ENCODE measurements at places on chromosomes 3 and 15. TPM values are rescaled to one million over a fixed set of nuclear protein-coding genes. Genes with fewer than 3 reads are reported as not detected.

GRCh38 chr15:68493629-68494028 is 61.7 kb upstream of the ITGA11 start:
- no peak for DNase-seq

SLC28A1 gene
- total RNA-seq = not detected

PPP1R14D gene
- total RNA-seq = not detected

ACAN gene
- total RNA-seq = 0.97 TPM

MUC4 gene
- total RNA-seq = not detected

DNA sequence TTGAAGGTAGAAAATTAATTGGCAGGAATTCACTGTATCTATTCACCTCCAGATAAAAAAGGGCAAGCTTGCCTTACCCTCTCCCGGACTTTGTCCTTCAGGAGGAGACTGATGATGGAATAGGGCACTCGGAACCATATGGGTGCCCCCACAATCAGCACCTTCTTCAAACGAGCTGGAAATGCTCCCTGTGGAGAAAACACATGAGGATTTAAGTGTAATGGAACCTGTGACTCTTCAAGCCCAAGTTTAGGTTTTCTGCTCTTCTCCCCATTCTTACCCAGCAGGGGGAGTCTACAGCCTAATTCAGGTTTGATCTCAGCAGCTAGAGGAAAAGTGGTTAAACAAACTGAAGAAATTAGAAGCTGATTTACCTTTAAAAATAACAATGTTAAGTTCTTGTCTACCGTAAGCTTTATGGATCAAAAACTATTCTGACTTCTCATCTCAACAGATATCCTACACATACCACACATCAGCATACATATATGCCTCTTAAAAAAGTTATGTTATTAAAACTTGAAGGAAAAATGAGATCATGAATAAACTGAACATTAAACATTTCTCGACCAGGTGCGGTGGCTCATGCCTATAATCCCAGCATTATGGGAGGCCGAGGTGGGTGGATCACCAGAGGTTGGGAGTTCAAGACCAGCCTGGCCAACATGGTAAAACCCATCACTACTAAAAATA is 57.5 kb upstream of the SIN3A start:
- no peak for DNase-seq

- no peak for DNase-seq
Observed at GRCh38 chr3:105899516-105899915, 30.7 kb upstream of the CBLB start.

DNA sequence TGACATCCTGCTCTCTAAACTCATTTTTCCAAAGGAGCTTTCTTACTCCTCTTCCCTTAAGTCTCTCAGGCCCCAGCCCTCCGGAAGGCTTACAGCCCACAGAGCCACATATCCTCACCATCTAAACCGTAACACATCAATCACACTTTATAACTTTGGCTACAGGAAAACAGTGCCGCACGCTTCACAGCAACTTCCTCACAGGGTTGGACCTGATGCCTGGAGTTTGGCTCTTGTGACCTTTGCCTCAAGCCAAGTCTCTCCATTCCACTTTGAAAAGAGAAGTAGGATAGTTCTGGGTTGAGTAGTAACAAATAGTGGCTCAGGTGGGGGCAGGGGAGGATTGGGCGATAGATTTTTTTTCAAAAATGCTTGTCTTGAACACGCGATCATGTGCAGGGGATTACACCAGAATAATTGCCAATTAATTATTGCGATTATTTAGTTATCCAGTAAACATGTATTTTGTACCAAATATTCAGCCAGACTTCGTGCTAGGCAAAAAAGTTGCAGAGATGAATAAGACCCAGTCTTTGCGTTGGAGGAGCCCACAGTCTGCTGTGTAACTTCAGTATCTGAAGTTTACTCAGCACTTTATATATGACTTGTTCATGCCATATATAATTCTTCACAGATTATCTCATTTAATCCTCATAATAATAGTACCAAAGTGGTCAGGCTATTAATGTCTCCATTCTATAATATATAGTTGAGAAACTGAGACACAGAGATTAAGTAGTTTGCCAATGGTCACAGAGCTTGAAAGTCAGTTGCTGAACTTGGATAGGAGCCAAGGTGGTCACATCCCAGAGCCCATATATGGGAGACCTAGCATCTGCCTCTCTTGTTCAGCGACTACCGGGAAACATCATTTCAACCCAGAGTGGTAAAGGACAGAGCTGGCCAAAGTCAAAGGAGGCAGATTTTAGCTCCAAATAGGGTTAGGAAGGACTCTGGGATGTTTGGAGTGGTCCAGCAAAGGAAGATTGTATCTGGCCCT is 2.4 kb upstream of the ETV5 start:
- no peak for DNase-seq

DNA sequence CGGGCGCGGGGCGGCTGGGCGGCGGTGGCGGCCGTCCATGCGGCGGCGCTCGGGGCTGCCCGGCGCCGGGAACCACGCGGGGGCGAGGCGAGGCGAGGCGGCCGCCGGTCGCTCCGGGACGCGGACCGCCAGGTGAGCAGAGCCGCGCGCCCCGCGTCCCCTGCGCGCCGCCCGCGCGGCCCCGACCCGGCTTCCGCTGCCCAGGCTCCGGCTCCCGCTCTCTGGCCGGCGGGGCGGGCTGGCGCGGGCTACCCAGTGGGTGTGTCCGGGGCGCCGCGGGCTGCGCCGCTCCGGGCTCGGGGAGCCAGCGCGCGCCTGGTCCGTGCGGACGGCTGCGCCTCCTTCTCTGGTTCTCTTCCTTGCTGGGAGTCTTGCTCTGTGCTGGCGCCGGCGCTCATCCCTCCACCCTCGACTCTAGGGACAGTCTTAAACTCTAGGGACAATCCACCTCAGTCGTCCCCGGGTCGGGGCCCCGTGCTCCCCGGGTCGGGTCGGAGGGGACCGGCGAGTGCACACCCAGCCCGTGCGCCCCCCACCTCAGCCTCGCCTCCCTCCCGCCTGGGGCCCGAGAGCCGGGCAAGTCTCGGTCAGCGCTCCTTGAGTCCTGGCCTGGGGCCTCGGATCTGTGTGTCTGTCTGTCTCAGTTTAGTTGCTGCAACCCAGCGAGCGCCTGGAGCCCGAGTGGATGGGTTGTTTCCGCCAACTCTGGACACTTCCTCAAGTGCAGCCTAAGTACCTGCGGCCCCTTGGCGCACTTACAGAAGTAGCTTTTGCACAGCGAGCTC is 488 bp downstream of the THSD4 start:
- no peak for DNase-seq

FAIM gene
- 2.6 TPM for total RNA-seq

USP3 gene
- total RNA-seq = 121 TPM

CASR gene
- 4.3 TPM for total RNA-seq

DNA sequence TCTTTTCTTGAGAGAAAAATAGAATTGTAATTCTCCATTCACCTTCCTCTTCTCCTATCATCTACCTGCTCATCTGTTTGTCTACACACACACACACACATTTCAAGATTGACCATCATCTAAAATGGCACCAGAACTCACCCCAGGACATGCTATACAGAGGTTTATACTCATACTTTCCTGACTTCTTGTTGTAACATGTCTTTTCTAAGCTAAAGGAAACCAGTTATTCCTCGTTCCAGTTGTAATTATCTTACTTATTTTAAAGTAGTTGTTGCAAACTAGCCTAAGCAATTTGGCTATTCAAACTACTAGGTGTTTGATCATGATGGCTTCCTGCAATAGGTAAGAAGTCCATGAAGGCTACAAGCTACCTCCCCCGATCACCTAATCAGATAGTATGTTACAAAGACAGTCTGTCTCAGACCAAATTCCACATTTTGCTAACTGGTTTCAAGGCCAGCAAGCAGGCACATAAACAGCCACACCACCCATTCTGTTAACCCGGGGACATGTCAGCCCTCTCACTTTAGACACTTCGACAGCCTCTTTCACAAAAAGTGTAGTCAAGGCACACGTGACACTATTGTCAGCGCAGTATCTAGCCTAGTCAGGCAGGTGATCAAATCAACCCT is 189.7 kb downstream of the SHQ1 start:
- DNase-seq = no peak

GRCh38 chr3:52649461-52650210 is 36.1 kb downstream of the PBRM1 start:
- no peak for DNase-seq

ITIH1 gene
- 0.85 TPM for total RNA-seq

GRCh38 chr3:175648899-175649298 is 789.8 kb downstream of the NAALADL2 start:
- DNase-seq = no peak
